Renal cortex interstitium (tissue), 15 donors: ENCODE measurements at places on chromosomes 3 and 15. TPM values are rescaled to one million over a fixed set of nuclear protein-coding genes. Genes with fewer than 3 reads are reported as not detected.

DNA sequence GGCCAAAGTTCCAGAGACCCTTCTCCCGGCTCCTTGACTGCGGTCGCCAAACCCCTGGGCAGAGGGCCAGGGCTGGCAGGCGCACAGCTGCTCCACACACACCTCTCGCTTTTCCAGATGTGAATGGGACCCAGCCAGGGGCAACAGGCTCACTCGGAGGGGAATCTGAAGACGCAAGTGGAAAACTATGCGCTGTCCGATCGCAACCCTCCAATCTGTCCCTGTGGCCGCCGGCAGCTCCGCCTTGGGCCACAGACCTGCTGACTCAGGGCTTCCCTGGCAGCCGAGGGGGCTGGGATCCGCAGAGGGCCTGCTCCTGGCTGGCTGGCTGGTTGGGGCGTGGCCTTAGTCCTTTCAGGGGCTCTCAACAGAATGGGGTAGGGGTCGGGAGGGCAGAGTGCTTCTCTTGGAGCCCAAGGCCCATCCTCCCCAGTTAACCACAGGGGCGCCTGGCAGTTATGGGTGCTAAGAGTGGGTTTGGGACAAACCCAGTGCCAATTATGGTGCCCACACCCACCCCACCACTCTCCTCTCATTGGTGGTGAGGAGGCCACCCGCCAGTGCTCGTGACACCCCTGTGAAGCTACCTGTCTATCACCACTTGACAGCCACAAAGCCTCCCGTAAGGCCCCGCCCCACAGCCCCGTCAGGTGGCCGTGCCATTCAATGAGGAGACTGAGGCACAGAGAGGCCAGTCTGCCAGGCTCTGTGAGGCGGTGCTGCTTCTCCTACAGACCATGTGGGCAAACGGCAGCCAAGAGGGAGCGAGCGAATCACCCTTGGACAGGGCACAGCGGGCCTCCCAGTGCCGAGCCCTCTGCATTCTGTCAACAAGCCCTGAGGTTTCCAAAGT, 53.8 kb downstream of the IQSEC1 start:
- DNase-seq, result no peak

- DNase-seq, result no peak
Observed at GRCh38 chr3:12557473-12558100, 700 bp downstream of the MKRN2 start.

Gene ZSCAN2
- 29.4 TPM for polyA plus RNA-seq

Gene CLRN1
- polyA plus RNA-seq, result not detected

- DNase-seq, result no peak
Observed at GRCh38 chr15:40358471-40359353, 693 bp downstream of the DISP2 start.

Gene EFHB
- 4.3 TPM for polyA plus RNA-seq

GRCh38 chr3:65713016-65713415, 325.7 kb downstream of the MAGI1 start:
- DNase-seq, result no peak

DNA sequence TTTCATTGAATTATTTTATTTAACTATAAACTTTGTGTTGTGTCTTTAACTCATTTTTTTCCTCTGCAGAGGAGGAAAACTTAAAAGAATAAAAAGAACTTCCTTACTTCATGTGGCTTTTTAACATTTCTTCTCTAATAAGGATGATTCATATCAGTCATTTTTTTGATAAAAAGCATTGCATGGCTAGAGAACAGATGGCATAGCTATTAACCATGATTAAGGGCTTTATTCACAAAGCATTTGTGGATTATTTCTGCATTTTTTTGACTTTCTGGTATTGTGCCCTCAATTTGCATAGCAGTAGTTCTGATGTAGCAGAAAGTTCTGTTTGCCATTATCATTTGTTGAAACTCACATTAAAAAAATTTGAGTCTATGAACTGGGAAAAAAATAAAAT, 540.8 kb downstream of the SI start:
- DNase-seq, result no peak

Gene DISP2
- polyA plus RNA-seq, result 0.92 TPM

Gene CYP8B1
- 1.3 TPM for polyA plus RNA-seq

DNA sequence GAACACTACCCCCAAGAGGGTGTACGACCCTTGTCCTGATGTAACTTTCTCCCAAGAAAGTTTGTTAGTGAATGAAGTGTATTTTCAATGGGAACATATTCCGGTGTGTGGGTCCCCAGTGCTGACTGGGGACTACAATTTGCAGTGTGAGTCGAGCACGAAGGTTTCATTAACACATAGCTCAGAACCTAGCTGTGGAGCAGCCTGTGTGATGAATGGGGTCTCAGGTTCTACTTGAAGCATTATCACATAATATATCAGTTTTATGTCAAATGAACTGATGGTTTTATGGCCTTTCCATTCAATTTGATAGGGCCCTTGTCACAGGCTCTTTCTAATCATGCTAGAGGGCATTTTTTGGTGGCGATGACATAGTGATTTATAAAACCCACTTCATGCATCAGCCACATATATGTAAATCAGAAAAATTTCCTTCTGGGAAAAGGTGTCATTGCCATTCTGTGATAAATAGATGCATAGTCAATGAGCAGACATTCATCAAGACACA, 44.1 kb downstream of the RETNLB start:
- no peak for DNase-seq
